ENCODE measurements at places on chromosomes 3 and 15.

DNA sequence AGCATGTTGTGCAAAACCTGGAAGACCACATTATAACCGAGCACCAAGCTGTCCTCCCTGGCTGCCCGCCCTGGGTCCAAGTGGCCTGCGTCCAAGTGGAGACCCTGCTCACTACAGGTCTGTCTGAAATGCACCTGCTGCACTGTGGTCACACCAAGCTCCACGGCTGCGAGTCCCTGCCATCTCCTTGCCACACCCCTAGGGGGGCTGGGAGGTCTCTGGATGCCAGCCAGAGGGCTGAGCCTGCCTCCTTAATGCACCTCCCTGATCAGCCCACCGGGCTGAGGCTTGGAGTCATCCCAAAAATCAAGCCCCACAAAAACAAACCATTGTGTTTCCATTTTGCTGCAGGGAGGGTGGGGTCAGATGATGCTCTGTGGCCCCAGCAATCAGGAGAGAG lies 187.1 kb downstream of the MEGF11 start:
- DNase-seq, result no peak

- no peak for DNase-seq
Measured at GRCh38 chr3:71725271-71725991, at the start of gene EIF4E3. Gene EIF4E3 (minus strand): TSS chr3:71725402. CDS start chr3:71725367, 35 bp downstream.

- no peak for DNase-seq
Measured at GRCh38 chr3:38268087-38268486, 2.5 kb downstream of the SLC22A13 start.

- DNase-seq, result no peak
Measured at GRCh38 chr3:47578691-47579632, at the start of gene CSPG5. Gene CSPG5 (minus strand): TSS chr3:47578865. CDS start chr3:47578693, 172 bp downstream.

GRCh38 chr3:48118322-48118721 lies 69.9 kb downstream of the CDC25A start:
- DNase-seq, result no peak

DNA sequence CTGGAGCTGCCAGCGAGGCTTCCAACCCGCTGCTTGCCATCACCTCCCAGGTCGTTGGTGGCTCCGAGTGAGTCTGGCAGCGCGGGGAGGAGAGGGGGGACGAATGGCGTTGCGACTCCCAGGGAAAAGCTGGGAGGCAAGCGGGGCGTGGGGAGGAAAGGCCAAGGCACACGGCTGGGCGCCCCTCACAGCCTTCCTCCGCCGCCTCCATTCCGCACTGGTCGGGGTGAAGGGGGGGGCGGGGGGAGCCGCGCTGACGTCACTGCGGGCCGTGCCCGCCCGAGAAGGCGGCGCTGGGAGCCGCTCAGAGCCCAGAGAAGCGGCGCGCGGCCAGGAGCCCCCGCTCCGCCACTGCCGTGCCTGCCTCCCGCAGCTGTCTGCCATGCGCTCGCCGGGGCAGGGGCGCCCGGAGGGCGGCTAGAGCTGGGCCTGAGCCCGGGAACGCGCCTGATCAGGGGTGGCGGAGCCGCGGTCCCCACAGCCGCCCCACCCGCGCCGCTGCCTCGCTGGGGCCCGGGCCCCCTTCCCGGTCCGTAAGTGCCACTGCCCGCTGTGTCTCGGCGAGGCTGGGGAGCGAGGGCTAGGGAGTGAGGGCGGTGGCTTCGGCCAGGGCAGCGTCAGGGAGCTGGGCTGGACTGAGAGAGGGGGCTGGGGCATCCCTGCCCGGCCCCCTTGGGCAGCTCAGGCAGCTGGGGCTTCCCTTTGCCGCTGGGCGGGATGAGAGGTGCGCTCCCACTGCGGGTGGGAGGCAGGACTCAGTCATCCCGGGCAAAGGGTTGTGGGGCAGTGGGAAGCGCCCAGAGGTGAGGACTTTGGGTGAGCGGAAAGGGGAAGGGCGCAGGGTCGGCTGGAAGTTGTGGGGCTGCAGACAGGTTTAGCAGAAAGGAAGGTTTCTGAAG lies 27.8 kb upstream of the POLG start:
- no peak for DNase-seq

DNA sequence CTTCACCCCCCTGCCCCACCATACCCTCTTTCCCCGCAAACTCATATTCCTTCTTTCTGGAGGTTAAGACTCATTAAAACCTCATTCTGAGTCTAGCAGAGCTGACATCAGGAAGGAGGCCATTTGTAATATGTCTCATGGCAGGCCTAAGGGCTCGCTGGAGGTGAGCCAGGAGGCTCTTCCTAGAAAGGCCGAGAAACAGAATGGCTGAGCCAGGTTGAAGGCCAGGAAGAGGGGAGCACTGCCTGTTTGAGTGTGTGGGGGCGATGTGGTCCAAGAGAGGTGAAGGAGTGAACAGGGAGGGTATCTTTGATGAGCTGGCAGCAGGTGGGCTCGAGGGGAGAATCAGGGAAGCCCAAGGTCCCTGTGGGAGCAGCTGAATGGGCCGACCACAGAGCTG lies 317.3 kb downstream of the TLE3 start:
- DNase-seq, result no peak

DNA sequence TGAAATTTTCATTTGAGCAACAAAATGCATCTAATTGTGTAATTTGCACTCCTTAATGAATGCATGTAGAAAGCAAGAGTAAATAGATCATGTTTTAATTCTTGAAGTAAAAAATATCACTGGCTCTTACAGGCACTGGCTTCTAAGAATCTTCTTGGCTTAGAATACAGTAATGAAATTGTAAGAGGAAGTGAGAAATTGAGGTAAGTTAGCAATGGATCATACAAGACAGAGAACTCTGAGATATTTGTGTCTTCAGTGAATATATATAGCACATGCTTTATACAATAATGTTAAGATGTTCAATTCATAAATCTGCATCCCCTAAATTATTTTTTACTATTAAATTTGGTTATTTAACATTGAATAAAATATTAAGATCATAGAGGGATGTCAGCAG lies 465.0 kb downstream of the CNTN3 start:
- DNase-seq, result no peak

DNA sequence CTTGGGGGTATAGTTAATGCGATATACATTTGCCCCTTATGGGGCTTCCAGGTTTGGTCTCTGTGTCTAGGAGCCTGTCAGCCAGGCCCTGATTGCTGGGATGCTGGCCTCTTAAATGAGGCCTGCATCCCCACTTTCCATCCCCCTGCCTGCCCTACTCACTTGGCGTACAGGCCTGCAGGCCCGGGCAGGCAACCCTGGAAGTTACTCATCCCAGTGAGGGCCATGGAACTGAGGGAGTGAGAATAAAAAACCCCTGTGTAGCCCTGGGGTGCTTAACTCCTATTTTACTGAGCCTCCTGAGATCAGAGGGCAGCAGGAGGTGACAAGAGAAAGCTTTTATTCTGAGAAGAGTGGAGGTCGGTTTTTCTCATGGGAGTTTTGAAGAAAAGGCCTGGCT lies 2.0 kb downstream of the DISP2 start:
- no peak for DNase-seq

DNA sequence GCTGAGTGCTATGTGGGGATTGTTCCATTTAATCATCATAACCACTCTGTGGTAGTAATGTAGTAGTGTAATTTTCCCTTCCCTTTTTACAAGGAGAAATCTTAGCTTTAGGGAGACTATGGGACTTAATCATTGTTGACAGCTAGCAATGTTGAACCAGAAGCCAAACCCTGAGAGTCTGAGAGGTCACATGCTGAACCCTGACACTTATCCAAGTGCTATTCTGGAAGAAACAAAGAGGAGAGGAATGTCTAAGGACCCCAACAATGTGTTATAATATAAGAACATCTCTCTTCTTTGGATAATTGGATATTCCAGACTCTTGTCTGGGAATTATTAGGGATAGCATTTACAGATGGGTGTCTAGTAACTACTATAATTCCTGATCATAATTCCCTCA lies 58.4 kb downstream of the GAP43 start:
- DNase-seq, result no peak

GRCh38 chr3:197297002-197297401 lies 1.4 kb downstream of the DLG1 start:
- DNase-seq, result no peak

DNA sequence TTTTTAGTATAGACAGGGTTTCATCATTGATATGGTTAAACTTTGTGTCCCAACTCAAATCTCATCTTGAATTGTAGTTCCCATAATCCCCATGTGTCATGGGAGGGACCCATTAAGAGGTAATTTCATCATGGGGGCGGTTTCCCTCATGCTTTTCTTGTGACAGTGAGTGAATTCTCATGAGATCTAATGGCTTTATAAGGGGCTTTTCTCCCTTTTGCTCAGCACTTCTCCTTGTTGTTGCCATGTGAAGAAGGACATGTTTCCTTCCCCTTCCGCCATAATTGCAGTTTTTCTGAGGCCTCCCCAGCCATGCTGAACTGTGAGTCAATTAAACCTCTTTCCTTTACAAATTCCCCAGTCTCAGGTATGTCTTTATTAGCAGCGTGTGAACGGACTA lies 20.2 kb upstream of the ZNF710 start:
- DNase-seq, result no peak

DNA sequence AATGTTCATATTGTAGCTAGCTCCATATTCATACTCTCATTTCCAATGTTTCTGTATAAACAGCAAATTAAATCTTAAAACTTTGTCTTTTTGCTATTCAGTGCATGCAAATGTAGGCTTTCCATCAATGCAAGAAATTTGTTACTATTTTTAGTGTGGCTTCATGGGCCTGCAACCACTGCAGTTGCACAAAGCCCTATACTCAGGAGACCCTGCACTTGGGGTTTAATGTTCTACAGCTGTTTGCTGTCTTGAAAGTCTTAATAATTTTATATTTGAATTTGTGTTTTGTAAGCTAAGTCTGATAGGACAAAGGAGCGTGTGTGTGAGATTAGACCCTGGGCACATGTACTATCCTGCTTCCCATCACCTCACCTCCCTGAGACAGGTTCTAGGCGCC lies 9.6 kb downstream of the PYDC2 start:
- DNase-seq, result no peak

DNA sequence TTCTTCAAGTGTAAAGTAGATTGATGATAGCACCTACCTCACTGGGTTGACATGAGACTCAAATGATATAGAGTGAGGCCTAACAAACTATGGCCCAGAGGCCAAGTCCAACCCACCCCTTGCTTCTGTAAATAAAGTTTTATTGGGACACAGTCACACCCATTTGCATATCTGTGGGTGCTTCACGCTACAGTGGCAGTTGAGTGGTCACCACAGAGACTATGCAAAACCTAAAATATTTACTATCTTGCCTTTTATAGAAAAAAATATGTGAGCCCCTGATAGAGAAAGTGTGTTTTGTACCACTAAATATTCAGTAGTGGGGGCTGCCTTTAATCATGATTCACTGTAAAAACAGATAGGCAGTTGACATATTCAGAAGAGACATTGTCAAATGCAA lies 38.0 kb downstream of the ACAN start:
- DNase-seq, result no peak

GRCh38 chr3:97974996-97975395 lies 2.8 kb upstream of the RIOX2 start:
- DNase-seq, result no peak

- peak; percentile 70 for DNase-seq
Measured at GRCh38 chr3:109532257-109533216, 195.2 kb upstream of the DPPA4 start.

DNA sequence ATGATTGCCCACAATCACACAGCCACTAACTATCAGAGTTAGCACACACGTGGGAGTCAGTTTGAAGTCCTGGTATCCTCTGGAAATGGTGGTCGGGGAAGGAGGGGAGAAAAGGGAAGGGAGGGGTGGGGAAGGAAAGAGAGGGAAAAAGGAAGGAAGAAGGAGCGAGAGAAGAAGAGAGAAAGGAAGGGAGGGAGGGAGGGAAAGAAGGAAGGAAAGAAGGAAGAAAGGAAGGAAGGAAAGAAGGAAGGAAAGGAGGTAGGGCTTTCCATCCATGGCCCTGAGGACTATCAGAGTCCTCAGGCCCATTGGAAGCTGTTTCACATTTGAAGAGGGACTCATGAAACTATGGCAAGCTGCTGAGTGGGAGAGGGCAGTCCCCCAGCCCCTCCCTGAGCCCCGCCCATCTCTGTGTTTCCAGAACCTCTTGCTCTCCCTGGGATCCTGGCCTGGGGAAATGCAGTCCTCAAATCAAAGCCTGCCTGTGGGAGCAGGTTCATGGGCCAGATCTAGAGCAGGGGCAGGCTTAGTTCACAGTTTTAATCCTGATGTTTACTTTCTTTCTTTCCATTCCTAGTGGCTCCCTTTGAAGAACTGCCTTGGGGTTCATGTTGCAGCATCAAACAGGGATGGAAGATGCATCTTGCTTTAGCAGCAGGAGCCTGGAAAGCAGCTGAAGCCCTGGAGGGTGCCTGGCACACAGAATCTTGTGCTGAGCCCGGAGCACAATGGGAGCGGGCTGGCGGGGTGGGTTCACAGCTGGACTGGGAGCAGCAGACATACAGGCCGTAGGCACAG lies 66.1 kb upstream of the GLCE start:
- DNase-seq, result no peak

- no peak for DNase-seq
Measured at GRCh38 chr15:42065033-42065432, 29.3 kb downstream of the PLA2G4D start.

GRCh38 chr15:77181305-77182074 lies 110.6 kb upstream of the TSPAN3 start:
- DNase-seq, result no peak

GRCh38 chr15:77714023-77714422 lies 81.3 kb upstream of the LINGO1 start:
- no peak for DNase-seq

DNA sequence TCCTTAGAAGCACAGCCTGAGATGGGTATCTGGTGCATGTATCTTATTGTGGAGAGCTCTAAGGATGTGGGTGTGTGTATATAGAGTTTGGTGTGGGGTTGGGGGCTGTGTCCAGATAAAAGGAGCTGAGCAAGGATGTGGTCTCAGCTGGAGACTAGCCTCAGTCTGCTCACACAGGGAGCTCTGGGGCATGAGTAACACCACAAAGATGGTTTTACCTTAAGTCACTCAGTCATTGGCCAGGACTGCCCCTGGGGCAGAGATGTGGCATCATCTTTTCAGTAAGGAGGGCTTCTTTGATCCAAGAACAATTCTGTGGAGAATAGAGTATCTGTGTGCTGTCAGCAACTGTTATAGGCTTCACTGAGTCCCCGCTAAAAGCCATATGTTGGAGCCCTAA lies 163.4 kb upstream of the NUDT16 start:
- DNase-seq, result no peak

- no peak for DNase-seq
Measured at GRCh38 chr3:82281205-82281604, 519.8 kb upstream of the GBE1 start.

GRCh38 chr15:40047415-40048210 lies 8.6 kb upstream of the SRP14 start:
- no peak for DNase-seq
